ENCODE measurements at places on chromosomes 4 and X.

GRCh38 chr4:75902352-75902751 is at the start of gene PPEF2:
Gene PPEF2 (minus strand): TSS chr4:75902452. CDS start chr4:75896325, 6,127 bp downstream.
- no peaks in the 10 kb centered on the region for H3K27me3 ChIP-seq
- H3K27ac ChIP-seq: no peak within 1 kb of the TSS
- DNase-seq: no peak

DNA sequence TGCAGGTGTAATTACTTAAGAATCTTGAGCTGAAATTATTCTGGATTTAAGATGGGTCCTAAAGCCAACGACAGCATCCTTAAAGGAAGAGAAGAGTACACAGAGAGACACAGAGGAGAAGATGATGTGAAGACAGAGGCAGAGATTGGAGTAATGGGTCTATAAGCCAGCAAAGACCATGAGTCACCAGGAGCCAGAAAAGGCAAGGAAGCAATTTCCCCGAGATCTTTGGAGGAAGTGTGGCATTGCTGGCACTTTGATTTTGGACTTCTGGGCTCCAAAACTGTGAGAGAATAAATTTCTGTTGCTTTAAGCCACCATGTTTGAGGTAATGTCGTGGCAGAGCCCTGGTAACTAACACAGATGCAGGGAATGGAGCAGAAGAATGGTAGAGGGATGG is 32.4 kb upstream of the LGI2 start:
- H3K36me3 ChIP-seq: no peaks in the 10 kb centered on the region
- no peak overlapping the region for H3K4me3 ChIP-seq
- H3K27ac ChIP-seq: no peak overlapping the region
- DNase-seq: no peak
- no peaks in the 10 kb centered on the region for H3K4me1 ChIP-seq

- H3K36me3 ChIP-seq: no peaks in the 10 kb centered on the region
- H3K27me3 ChIP-seq: no peaks in the 10 kb centered on the region
- no peak overlapping the region for H3K4me3 ChIP-seq
- no peaks in the 10 kb centered on the region for H3K4me1 ChIP-seq
Observed at GRCh38 chr4:115149106-115149505, 35.7 kb upstream of the NDST4 start.

DNA sequence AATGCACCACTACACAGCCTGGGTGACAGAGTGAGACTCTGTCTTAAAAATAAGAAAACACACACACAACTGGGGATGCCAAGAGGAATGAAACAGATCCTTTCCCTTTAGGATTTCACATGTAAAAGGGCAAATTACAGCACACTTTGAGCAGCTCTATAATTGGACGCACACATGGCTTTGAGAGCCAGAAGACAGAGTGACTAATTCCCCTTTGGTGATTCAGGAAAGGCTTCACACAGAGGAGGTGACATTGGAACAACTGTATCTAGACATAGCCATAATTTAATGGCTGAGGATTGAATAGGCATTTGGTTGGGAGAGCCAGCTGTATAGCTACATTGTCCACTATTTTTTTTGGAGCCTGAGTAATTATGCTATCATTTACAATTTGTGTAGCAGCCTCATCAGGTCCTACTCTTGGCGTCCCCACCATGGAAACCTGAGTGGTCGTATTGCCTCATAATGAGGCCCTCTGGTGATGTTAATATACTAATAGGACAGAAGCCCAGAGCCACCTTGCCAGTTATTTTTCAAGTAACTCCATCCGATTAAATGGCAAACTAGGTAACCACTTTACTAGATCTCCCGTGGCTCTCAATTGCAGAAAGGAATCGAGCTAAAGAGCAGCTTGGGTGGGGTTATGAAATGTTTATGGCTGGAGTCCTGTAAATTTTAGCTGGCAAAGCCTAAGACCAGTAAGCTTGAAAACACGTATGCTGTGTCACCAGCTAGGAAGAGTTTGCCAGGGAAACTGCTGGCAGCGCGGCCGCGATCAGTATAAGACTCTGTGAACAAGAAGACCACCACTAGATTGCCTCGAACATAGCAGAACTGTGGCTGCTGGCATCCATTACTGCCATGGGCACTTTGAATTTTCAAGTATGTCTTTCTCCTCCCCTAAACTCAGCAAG is 8.5 kb upstream of the PPEF1 start:
- H3K27ac ChIP-seq: no peak overlapping the region
- no peaks in the 10 kb centered on the region for H3K27me3 ChIP-seq
- no peak overlapping the region for H3K4me3 ChIP-seq
- DNase-seq: no peak
- H3K4me1 ChIP-seq: no peaks in the 10 kb centered on the region

DNA sequence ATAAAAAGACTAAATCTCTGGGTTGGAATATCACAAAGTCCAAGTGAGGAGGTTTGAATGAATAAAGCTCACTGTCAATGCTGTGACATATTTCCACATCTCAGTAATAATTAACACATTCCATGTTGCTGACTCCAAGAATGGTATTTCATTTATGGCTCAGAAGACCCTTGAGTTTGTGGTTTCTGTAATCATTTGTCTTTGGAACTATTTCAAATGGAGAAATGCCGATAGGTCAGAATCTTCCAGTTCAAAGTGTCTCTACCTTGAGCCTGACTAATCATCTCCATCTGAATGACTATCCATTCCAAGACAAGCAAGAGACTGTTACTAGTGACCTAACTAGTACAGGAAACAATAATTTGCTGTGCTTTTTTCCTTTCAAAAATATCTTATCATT is 24.2 kb upstream of the SLC2A9 start:
- DNase-seq: no peak
- no peaks in the 10 kb centered on the region for H3K4me1 ChIP-seq
- no peak overlapping the region for H3K27ac ChIP-seq

- H3K4me3 ChIP-seq: no peak overlapping the region
- no peak for DNase-seq
- no peaks in the 10 kb centered on the region for H3K27me3 ChIP-seq
- no peak overlapping the region for H3K27ac ChIP-seq
Observed at GRCh38 chrX:121886557-121886956, 839.1 kb downstream of the GLUD2 start.

DNA sequence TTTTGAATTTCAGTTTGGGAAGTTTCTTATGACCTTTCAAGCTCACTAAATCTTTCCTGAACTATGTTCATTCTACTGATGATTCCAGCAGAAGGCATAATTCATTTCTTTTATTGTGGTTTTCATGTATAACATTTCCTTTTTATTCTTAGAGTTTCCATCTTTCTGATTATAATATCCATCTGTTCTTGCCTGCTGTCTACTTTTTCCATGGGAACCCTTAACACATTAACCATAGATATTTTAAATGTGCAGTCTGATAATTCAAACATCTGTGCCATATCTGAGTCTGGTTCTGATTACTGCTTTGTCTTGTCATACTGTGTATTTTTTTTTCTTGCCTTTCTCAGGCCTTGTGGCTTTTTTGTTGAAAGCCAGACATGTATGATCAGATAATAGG is 234.7 kb downstream of the COX7B2 start:
- no peak for DNase-seq
- no peak overlapping the region for H3K4me3 ChIP-seq
- no peaks in the 10 kb centered on the region for H3K27me3 ChIP-seq
- H3K4me1 ChIP-seq: no peaks in the 10 kb centered on the region

DNA sequence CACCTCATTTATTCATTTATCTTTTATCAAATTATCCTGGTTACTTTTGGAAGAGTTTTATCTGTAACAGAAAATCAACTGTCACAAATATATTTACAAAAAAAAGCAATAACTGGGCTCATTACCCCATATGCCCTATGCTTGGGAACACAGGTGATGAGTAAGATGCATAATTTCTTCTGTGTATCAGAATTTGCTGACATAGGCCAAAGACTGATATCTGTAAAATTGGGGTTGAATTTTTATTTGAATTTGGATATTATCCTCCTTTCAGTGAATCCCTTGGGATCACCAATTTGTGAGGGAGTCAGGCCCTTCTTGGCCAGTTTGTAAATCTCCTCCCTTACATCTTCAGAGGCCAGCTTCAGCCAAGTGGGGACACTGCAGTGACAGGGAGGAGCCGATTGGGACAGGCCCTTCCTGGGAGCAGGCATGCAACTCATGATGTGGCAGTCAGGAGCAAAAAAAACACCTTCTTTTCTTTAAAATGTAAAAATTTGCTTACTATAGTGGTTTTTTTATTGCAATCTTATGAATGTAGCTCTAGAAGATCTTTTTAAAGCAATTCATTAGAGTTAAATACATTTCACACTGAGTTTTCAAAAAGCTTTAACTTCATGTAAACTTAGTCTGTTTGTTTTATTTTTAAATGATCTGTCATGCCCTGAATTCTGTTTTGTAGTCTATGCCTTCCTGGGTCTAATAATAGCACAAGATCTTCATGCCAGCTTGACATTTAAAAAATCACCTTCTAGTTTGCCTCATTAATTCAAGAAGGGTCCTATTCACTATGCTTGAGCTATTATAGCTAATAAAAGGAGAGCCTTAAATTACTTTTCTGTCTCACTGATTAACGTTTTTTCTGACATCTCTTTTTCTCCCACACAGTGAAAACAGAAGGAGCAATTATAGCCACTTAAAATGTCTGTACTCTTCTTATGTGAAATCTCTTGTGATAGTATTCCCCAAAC is 136.6 kb upstream of the SPRY1 start:
- H3K36me3 ChIP-seq: no peaks in the 10 kb centered on the region
- H3K27ac ChIP-seq: no peak overlapping the region
- H3K4me3 ChIP-seq: no peak overlapping the region
- H3K4me1 ChIP-seq: no peaks in the 10 kb centered on the region
- no peak for DNase-seq

GRCh38 chrX:20538974-20539373 is 272.3 kb upstream of the RPS6KA3 start:
- H3K27ac ChIP-seq: no peak overlapping the region
- H3K27me3 ChIP-seq: peaks cover 21% of the 10 kb centered on the region
- no peak overlapping the region for H3K4me3 ChIP-seq
- H3K36me3 ChIP-seq: no peaks in the 10 kb centered on the region

DNA sequence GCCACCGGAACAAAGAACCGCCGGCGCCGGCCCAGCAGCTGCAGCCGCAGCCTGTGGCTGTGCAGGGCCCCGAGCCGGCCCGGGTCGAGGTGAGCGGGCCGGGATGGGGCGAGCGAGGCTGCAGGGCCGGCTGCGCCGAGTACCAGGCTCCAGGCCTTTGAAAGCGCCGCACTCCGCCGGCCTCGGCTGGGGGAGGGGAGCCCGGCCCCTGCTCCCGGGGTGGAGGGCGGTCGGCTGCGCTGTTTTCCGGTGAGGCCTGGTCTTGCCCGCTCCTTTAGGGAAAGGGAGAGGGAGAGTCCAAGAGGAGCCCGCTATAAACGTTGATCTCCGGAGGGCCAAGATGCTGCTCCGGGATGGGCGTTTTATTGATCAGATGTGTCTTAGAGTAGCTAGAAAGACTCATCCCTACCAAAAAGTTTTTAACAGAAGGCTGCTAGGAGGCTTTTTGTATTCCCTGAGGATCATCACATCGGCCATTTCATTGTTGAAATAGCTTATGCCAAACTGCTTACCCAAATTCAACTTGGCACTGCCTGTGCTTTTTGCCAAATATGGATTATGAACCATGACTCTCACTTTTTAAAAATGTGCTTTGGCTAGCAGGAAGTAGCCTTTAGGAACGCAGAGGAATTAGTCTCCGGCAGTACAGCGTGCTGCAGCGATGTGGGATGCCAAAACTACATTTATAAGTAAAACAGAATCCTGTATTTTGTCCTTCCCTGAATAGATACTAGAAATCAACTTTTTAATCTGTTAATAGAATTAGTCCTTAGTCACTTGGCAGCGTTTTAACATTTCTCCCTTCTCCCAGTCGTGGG is 760 bp downstream of the TMEM165 start:
- H3K36me3 ChIP-seq: no peaks in the 10 kb centered on the region
- no peak for DNase-seq
- no peaks in the 10 kb centered on the region for H3K4me1 ChIP-seq
- peak overlapping the region; percentile 99 for H3K27ac ChIP-seq
- no peaks in the 10 kb centered on the region for H3K27me3 ChIP-seq
- H3K4me3 ChIP-seq: peak overlapping the region; percentile 97

DNA sequence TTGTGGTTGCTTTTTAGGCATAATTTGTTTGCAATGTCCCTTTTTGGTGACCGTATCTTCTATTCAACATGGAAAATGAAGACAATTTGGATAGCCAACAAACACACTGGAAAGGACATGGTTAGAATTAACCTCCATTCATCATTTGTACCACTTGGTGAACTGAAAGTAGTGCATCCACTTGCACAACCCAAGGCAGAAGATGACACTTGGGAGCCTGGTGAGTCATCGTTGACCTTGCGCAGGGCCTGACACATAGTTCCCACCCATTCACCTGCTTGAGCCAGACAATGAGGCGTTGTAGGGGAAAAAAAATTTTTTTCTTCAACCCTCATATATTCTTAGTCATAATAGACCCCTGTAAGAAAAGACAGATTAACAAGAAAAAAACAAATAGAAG is 32.4 kb downstream of the EGF start:
- no peak overlapping the region for H3K27ac ChIP-seq
- no peaks in the 10 kb centered on the region for H3K27me3 ChIP-seq
- no peak for DNase-seq
- H3K36me3 ChIP-seq: no peaks in the 10 kb centered on the region

DNA sequence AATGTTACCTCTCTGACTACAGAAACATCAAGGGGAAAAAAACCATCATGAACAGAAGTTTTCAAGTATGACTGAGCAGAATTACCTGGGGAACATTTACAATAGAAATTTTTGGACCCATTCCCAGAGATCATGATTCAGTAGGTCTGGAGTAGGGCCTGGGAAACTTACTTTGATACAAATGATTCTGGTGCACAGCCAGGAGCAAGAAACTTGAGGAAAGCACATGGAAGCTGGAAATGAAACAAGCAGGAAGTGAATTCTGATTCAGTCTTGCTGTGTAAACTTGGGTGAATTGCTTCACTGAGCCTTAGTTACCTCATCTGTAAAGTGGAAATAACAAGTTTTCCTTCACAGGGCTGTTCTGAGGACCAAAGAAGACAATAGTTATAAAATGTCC is 192.5 kb upstream of the TAPT1 start:
- no peaks in the 10 kb centered on the region for H3K36me3 ChIP-seq
- DNase-seq: no peak
- H3K4me1 ChIP-seq: no peaks in the 10 kb centered on the region

- H3K27ac ChIP-seq: no peak overlapping the region
- no peaks in the 10 kb centered on the region for H3K27me3 ChIP-seq
- no peak overlapping the region for H3K4me3 ChIP-seq
- no peaks in the 10 kb centered on the region for H3K36me3 ChIP-seq
Observed at GRCh38 chr4:99855678-99856077, 38.5 kb downstream of the LAMTOR3 start.

DNA sequence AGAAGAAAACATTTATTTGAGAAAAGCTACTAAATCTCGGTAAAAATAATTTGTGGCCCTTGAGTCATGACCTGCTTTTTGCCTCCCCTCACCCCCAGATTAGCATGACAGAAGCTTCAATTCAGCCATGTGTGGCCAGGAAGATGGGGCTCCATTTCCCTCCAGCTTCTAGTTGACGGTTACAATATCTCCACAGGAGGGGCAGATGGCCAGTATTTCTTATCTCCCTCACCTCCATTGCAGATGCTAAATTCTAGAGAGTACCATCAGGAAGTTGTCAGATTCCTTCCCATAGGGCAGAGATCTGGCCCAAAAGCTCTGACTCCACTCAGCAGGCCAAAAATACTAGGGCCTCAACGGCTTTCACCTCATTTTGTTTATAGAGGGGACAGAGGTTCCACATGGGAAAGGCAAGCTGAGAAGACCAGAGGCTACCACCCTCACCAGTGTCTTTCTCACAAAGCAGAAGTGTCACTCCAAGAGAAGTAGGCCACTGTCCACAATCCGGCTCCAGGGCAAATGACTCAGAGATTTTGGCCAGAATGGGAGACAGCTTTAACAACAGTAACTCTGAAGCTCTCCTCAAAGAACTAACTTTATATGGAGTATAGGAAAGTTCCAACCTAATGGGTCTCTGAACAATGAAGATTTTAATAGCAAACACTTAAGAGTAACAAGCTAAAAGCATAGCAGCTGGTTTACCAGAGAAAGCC is 108.3 kb downstream of the TBC1D19 start:
- H3K4me1 ChIP-seq: no peaks in the 10 kb centered on the region
- H3K36me3 ChIP-seq: no peaks in the 10 kb centered on the region
- no peak overlapping the region for H3K27ac ChIP-seq
- H3K27me3 ChIP-seq: no peaks in the 10 kb centered on the region
- DNase-seq: no peak
- no peak overlapping the region for H3K4me3 ChIP-seq
